ENCODE measurements at places on chromosomes 3 and 15.

GRCh38 chr3:14767245-14768051, 51.3 kb upstream of the FGD5 start:
- DNase-seq, result no peak

DNA sequence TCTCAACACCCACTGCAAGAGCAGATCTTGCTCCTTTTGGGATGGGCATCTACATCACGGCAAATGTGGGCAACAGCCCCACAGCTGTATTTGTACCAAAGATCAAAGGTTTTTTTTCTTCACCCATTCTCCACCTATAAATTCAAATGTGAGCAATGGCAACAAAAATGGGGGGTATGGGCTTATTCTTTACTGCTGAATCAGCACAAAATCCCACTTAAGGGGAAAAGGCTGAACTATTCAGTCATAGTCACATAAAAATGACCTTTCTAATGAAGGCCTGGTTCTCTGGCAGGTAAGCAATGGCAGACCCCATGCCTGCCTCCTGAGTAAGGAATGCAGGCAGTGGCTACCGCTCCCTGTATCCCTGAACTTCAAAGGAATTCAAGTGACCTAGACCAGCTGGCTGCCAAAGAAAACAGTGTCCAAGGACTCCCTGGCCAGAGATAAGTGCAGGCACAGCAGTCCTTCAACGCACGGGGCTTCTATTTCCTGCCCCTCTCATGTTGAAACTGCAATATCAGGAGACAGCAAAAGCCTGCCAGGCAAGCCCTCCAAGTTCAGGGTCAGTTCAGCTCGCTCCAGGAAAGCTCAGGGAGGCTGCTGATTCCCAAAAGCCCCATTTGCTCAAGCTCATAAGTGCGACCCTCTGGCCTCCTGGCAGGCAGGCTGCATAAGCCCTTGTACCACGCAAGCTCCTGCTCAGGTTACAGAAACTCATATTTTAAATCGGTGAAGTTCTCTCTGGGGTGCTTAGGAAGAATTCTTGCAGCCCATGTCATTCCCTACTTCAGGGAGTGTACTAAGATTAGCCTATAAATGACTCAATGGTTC, 134.1 kb downstream of the PDZRN3 start:
- DNase-seq, result no peak

GRCh38 chr3:19489936-19490335, 341.6 kb downstream of the KCNH8 start:
- DNase-seq, result no peak

DNA sequence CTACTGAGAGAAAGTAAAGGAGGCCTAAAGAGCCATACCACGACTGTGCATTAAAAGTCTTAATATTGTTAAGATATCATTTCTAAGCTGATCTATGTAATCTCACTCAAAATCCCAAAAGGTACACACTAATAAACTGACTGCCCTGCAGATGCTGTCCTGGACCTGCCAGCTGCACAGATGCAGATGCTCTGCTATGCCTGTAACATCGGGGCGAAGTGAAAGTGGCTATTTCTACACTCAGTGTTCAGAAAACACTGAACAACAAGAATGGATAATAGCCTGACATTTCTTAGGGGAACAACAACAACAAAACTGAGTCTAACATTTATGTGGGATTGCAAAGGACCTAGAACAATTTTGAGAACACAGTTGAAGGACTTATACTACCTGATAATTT, 31.9 kb downstream of the RAD18 start:
- no peak for DNase-seq

- no peak for DNase-seq
These were observed 142.8 kb downstream of the NUP210 start for GRCh38 chr3:13277196-13277813.

GRCh38 chr3:66572090-66572675, 71.4 kb upstream of the LRIG1 start:
- no peak for DNase-seq

DNA sequence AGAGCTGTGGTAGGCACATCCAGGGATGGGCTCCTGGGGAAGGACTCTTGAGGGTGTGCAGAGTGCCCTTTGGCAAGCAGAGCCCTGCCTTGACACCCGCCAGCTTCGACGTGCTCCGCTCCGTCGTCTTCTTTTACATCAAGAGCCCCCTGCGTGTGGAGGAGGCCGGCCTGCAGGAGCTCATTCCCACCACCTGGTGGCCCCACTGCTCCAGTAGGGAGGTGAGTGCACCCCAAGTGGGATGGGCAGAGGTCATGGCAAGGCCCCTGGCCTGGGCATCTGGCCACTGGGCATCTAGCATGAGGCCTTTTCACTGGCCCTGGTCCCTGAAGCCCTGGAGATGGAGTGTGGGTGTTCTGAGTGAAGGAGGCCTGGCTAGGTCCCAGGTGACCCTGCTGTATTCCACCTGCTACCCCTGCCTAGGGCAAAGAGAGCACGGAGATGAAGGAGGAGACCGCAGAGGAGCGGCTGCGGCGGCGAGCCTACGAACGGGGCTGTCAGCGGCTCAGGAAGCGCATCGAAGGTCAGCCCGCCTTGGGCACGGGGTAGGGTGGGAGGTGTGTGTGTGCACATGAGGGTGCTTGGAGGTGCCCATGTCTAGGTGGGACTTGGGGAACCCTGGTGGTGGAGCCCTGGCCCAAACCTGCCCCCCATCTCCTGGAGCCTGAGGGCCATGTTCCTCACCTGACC, 12.2 kb downstream of the RNF123 start:
- no peak for DNase-seq

GRCh38 chr3:187210545-187211327, 13.4 kb downstream of the RTP1 start:
- no peak for DNase-seq

GRCh38 chr3:135239615-135239884, 444.5 kb downstream of the EPHB1 start:
- no peak for DNase-seq

Data from omental fat pad (tissue), 4 donors.